Prostate gland (tissue), 2 donors: ENCODE measurements at places on chromosomes 4 and X.

DNA sequence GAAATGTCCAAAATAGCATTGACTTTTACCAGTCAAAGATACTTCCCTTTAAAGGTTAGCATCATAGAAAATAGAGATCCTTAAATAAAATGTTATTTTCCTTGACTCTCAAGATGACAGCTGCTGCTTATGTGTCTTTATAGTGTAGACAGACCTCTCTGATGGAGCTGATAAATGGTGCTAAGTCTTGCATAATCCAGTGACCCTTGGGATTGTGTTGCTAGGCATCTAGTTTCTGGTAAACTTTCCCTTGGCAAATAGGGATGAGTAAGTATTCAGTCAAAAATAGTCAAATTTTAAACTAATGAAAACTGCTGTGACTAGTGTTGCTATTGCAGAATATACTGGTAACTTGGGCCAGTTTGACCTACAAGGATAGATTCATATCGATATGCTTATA lies 53.6 kb downstream of the MBNL3 start:
- no peak for DNase-seq

DNA sequence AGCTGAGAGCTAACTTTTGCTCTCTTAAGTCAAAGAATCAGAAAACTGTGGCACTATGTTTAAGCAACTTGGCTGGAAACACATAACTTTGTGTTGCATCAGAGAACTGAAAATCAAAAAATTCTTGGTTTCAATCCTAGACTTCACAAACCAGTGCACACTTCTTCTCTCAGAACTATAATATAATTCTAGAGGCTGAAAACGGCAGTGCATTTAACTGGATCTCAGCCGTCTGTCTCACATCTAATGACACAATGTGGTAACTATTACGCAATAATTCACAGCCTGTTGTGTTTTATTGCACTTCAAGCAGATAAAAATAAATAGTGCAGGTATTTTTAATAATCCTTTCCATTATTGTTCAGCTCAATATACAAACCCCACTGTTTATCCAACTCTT lies 260.6 kb upstream of the DIAPH2 start:
- no peak for DNase-seq

DNA sequence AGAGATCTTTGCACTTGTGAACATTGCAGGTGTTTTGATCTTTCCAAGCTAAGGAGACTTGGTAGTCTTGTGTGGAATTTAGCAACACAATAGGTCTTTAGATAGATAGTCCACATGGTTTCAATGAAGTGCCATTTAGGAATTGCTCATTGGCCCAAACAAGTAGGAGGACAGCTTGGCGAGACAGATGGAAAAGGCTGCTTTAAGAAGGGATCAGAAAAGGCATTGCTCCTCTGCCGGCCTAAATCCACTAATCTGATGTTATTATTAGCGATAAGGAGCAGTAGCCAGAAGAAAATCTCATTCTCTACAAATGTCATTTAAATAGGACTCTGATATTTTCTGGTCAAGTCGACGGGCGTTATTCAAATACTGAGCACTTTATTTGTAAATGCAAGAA lies 99.7 kb downstream of the AFF2 start:
- DNase-seq, result no peak

GRCh38 chr4:168390041-168390440 lies 71.5 kb upstream of the DDX60 start:
- no peak for DNase-seq

- DNase-seq, result no peak
These were observed 17.9 kb upstream of the CXCL11 start for GRCh38 chr4:76053730-76054129.

DNA sequence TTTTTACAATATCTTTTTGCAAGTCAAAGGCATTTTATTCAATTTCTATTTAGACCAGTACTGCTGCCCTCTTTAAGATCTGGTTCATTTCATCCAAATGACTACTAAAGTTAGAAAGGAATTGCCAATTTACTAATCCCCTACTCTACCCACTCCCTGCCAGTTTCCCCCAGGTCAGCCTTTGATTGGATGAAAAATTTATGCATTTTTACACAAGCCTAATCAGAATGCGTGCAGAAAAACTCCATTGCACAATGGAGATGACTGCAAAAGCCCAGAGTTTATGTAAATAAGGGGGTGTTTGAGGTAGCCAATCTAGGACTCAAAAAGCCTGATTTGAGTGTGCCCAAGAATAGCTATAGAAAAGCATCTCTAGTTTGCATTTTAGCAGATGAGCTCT lies 310.6 kb downstream of the PABPC4L start:
- DNase-seq, result no peak

DNA sequence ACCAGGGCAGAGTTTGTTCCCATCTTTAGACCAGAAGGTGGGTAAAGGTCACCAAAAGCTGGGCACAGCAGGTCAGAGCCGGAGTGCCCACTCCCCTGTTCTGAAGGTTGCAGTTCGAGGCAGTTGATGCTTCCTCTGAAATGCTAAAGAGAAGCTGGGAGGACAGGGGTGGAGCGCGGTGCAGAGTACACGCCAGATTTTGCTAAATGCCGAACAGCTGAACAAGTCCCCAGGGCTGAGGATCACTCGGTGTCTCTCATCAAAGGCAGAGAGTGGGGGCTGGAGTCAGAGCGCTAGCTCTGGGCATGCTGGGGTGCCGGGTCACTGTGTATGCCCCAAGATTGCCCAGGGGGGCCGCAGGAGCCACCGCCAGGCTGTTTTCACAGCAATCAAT lies 197.0 kb downstream of the BCOR start:
- no peak for DNase-seq

- DNase-seq, result no peak
These were observed 1.6 kb downstream of the NAT8L start for GRCh38 chr4:2060611-2061185.

- no peak for DNase-seq
These were observed 98.9 kb upstream of the PJA1 start for GRCh38 chrX:69264158-69264581.

- no peak for DNase-seq
These were observed 276.0 kb upstream of the FAT1 start for GRCh38 chr4:186999686-187000085.

DNA sequence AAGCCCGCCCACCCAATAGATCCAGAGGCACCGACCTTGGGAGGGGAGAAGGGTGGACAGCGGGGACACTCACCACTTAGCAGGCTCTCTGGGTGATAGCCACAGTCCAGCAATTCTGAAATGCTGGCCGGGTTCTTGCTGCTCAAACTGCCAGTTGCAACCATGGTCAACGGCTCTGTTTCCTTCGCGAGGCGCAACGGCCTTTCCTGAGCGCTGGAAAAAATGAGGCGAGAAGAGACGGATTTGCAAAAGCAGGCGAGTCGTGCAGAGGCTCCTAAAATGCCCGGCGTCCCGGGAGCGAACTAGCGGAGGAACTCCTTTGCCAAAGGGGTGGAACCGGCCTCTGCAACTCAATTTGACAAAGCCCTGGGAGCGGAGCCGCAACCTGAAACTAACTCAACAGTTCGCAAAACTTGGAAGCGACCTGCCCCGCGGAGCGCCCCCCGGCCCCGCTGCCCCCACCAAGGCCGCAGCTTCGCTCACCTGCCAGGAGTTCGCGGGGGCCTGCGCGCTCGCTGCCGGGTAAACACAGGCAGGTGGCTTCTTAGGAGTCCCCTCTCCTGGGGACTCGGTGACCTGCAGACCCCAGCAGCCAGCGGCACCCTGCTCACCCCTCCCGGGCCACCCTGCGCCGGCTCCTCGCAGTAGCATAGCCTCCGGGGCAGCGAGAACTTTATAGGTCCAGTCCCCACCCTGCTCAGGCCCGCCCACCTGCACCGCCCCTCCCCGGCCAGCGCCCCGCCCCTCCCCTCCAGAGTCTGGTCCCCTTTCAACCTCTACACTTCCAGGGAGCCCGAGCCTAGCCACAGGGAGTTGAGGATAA lies at the start of gene DDIT4L:
Gene DDIT4L (minus strand): TSS at position 649 of the 823 bp plus-strand sequence. CDS start 485 bp downstream, at position 164.
- DNase-seq, result peak; percentile 11

- peak; percentile 5 for DNase-seq
These were observed 2.7 kb upstream of the BMX start for GRCh38 chrX:15497865-15498264.

DNA sequence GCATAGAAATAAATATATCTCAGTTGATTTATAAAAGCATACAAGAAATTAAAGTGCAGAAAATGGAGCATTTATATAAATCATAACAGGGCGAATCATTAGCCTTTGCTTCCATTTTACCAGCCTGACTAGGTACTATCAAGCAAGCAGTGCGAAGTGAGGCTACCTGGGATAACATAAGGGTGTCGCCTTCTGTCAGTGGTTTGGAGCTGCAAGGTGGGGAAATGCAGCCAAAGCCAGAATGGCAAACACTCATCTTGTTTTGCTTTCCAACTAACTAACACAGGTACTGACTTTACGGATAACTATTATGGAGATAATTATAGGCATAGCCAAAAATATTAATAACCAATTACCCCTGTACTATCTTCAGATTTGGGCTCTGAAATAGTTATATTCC lies 1459.8 kb downstream of the RAPGEF2 start:
- DNase-seq, result no peak

GRCh38 chr4:8840006-8840793 lies 31.4 kb downstream of the HMX1 start:
- DNase-seq, result no peak

- no peak for DNase-seq
These were observed 29.1 kb downstream of the PHKA1 start for GRCh38 chrX:72685018-72685417.

GRCh38 chrX:22742174-22742573 lies 257.6 kb upstream of the DDX53 start:
- DNase-seq, result no peak

- no peak for DNase-seq
These were observed 439.1 kb downstream of the PACRGL start for GRCh38 chr4:21139327-21139726.

DNA sequence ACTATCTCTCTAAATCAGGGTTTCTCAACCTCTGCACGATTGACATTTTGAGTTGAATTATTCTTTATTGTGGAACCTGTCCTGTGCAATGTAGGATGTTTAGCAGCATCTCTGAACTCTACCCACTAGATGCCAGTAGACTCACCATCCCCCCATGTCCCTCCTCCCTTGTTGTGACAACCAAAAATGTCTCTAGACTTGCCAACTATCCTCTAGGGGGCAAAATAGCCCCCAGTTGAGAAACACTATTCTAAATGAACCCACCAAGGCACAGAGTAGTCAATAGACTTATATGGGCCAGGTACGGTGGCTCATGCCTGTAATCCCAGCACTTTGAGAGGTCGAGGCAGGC lies 49.1 kb upstream of the GAB1 start:
- DNase-seq, result no peak

DNA sequence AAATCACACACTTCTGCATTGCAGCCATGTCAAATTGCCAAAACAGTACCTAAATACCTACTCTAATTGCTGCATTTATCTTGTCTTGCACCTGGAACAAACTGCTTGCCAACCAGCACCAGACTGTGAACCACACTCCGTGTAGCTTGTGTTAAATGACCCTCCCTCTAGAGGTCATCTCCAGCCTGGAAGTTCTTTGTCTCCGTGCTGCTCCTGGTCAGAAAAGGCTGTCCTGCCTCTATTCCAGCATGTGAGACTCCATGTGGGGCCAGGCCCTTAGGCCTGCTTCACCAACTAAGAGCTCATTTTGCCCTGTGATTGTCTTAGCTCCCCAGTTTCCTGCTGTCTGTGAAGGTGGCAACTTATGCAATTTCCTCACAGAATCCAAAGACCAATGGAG lies 28.3 kb downstream of the CNGA2 start:
- DNase-seq, result no peak

GRCh38 chr4:118773429-118773792 lies 62.5 kb downstream of the SEC24D start:
- DNase-seq, result no peak

- DNase-seq, result no peak
These were observed 105.6 kb upstream of the MAMLD1 start for GRCh38 chrX:150257353-150258175.

DNA sequence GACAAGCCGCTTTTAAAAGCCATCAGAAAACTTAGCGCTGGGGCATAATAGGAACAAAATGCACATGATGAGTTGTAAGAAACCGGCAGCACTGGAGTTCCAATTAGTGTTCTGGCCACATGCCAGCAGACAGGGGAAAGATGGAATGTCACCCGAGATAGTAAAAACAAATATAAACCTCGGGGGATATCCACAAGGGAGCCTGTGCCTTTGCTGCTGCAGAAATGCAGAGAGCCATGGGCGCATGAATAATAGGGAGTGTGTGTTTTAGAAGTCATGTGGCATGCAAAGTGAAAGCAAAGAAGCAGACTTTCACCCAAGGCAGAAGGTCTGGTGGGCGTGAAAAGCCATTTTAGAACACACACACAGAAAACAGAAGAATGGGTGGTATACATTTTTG lies 19.1 kb downstream of the GPRASP3 start:
- no peak for DNase-seq

DNA sequence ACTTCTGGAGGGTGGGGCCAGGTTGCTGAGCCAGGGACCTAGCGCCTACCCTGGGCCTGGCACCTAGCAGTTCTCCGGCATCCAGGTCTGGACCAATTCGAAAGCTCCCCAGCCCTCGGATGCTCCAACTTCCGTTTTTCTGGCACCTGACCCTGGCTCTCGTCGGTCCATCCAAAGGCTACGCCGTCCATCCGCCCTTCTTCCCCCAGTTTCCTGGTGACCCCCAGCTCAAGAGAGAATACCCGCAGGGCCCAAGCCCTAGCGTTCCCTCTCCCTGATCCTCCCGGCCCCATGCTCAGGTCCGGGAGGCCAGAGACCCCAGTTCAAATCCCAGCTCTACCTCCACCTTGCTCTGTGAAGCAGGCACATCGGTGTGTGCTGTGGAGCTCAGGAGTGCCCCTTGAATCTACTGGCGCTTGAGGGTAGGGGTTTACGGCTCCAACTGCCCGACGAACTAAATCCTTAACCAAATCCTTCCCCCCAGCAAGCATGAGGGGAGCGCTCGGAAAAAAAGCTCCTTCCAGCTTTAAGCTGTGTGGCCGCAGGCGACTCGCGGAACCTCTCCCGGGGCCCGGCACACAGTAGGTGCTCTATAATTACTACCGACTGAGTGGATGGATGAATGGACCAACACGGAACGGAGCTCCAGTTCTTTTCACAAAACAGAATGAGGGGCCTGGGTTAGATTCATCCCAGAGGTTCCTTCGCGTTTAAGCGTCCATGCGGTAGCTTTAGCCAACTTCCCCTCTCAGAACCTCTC lies 1.1 kb downstream of the CRMP1 start:
- no peak for DNase-seq

DNA sequence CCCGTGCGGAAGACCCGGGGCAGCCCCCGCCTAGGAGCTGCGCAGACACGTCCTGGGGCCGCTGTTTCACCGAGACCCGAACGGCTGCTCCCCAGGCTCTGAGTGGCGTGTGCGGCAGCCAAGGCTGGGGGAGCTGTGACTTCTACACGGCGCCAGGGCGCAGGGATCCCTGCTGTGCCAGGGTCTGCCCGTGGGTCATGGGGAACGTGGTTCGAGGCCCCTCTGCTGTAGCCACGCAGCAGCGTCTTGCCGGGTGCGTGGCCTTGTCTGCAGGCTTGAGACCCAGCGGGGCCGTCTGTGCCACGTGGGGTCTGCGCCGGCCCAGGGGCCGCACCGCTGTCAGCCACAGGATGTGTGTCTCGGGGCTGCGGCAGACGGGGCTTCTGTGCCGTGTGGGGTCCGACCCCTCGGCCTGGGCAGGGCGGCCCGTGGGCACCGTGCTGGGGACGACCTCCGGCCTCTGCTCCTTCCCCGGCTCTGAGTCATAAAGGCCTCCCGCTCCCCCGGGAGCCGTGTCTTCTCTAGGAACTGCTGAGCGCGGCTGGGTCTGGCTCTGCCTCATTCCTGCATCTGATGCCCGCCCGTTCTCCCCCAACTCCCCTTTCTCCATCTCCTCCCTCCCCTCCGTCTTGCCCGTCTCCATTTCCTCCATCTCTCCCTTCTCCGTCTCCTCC lies 12.7 kb upstream of the GTPBP6 start:
- no peak for DNase-seq
